ENCODE measurements at places on chromosomes 4 and X.

DNA sequence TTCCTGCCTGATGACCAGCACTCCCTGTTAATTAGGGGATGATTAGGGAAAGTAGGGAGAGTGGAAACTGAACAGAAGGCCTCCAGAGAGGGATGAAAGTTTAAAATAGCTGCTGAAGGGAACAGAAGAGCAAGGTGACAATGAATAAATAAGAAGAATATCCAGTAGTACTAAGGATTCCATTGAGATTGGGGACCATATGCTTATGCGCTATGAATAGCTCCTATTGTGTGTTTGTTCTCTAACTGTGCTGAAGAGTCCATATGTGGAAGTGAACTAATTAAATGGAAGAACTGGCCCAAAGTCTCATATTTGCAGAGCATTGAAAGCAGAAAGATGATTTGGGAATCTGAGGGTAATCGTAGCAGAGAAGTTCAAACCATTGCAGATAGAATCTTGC is 137.0 kb downstream of the PRSS12 start:
- DNase-seq, result no peak

GRCh38 chr4:138062929-138063328 is 179.2 kb downstream of the SLC7A11 start:
- no peak for DNase-seq

- no peak for DNase-seq
Measured at GRCh38 chr4:147770831-147771230, 38.9 kb downstream of the ARHGAP10 start.

DNA sequence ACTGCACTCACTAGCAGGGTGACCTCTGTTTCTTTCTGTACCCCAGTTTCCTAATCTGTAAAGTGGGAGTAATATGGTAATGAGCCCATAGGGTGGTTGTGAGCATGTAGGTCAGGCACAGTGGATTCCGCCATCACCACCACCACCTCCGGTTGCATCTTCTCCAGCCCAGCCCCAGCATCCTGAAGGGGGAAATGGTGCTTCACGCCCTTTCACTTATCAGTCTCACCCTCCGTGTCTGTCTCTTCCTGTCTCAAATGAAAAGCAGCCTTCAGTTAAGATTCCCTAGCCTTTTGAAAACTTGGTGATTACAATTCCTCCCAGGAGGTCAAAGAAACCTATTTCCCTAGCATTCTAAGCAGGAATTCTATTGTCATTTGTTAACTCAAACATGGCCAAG is 16.9 kb upstream of the XPNPEP2 start:
- no peak for DNase-seq

DNA sequence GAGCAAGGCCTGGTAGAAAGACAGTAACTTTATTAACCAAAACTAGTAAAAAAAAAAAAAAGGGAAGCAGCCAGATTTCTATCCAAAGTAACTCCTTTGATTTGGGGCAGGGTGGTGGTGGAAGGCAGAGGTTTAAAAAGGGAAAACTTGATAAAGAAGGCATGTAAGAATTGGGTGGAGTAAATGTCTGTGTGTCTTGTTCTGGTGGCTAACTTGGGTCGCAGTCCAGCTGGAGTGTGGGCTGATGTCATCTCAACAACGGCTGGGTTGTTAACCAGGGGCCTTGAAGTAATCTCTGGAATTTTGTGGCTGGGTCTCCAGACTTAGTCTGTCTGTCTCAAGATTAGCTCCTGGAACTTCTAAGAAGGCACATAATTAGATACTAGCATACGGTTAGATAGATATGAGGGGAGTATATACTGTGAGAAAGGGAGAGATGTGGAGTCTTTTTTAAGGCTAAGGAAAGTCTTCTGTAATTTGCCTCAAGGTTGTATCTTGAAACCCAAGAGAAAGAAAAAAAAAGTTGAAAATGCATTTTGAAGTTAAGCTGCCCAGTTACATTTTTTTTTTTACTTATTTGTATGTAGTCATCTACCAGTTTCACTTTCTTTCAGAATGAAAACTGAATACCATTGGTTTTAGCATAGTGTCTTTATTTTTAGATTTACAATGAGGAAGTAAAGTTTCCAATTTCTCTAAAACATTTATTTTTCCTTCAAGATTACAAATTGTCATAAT is 48.3 kb downstream of the MTHFD2L start:
- no peak for DNase-seq

DNA sequence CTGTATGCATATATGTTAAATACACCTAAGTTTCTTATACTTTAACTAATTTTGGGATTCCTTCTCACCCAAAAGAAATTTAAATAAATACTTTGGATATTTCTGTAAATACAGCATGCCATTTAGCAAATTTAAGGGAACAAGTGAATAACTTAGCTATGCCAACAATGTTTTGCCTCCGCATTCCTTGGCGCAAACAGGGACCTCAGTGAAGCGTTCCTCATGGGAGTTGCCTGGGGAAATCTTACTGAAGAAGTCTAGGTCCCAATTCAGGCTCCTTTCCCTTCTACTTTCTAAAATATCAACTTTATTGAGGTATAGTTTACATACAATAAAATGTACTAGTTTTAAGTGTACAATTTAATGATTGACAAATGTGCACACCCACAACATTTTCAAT is 25.0 kb downstream of the COL4A5 start:
- DNase-seq, result no peak

DNA sequence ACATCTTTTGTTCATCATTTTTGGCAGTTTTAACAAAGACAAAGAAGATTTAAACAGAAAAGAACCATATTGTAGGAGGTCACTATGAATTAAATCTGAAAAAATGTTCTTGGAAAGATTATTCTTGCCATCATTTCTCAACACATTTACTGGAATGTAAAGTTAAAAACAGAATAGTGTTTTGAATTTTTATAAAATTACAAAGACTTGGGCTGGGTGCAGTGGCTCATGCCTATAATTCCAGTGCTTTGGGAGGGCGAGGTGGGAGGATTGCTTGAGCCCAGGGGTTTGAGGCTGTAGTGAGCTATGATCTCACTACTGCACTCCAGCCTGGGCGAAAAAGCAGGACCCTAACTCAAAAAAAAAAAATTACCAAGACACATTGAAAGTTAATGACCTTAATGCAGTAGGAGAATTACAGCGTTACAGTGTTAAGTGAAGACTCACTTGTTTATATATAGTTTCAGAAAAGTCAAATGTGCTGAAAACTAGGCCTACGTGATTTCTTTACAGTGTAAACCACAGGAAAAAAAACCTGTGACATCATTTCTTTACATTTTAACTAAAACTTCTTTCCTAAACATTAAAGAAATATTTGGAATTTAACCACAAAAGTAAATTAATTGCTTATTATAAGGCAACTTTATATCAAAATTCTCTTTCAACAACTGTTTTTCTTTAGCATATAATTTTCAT is 7.9 kb downstream of the FAM13A start:
- DNase-seq, result no peak

DNA sequence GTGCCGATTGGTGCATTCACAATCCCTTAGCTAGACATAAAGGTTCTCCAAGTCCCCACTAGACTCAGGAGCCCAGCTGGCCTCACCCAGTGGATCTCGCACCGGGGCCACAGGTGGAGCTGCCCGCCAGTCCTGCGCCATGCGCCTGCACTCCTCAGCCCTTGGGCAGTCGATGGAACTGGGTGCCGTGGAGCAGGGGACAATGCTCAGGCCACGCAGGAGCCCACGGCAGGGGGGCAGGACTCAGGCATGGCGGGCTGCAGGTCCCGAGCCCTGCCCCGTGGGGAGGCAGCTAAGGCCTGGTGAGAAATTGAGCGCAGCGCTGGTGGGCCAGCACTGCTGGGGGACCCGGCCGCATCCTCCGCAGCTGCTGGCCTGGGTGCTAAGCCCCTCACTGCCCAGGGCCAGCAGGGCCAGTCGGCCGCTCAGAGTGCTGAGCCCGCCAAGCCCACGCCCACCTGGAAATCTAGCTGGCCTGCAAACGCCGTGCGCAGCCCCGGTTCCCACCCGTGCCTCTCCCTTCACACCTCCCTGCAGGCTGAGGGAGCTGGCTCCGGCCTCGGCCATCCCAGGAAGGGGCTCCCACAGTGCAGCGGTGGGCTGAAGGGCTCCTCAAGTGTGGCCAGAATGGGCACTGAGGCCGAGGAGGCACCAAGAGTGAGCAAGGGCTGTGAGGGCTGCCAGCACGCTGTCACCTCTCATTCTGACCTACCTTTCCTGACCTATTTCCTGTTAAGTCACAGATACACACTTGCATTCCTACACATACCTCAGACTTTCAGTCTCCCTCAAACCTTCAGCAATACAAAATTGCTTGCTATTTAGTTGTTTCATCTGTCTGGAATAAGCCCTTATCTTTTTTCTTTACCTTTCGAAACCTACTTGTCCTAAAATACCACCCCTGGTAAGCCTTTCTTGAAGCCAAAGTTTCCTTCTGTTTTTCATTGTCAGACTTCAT is 20.7 kb downstream of the UBE2K start:
- DNase-seq, result no peak

DNA sequence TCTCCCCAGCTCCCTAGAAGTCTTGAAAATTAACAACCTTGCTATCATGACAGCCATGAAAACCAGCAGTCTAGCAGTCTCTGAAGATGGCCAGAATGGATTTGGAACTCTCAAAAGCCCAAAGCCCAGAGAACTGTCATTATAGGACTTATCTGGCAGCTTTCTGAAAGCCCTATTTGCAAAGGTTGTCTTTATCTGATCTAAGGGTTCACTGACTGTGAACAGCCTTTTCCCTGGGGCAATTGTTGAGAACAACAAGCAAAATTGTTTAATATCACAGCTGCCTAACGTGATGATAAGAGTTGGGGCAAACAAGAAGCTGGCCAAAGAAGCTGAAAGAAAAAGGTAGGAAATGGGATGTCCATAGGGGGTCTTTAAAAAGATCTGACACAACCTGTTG is 20.9 kb upstream of the KLHL8 start:
- DNase-seq, result no peak

DNA sequence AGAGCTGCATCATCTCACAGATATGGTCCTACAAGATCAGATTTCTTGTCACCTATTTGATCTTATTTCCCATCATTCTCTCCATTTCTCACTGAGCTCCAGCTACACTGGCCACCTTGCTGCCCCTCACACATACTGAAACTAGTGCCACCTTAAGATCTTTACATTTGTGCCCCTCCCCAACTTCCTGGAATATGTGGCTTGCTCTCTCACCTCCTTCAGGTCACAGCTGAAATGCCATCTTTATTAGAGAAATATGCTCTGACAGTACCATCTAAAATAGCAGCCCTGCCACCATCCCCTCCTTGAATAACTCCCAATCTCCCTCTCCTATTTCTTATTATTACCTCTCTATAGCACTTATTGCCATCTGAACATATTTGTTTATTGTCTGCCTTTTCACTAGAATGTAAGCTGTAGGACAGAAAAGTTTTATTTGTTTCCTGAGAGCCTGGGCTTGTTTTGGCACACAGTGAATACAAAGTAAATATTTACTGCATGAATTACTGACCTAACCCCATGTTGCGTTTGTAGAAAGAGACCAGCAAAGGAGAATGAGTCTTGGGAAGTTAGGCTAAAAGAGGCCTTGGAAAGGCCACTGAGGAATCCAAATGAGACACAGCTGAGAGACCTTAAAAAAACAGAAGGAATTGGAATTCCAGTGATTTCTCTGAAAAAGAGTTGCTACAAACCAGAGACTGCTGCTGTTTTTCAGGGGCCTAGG is 22.7 kb downstream of the DYNLT3 start:
- DNase-seq, result no peak

DNA sequence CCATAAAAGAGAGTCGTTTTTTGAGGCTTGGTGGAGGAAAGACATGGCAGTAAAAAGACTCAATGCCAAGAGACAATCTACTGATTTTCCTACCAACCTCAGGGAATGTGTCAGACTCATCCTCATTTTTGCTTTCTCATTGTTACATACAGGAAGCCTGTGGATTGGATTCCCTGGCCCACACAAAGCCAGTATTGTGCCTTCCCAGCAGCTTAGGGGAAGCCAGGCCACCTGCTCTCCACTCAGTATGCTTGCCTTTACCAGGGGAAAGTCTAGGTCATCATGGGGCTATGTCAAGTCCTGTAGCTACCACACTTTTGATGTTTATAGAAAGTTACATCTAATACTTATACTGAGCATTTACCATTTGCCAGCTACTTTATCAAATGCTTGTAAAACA is 11.0 kb downstream of the BMX start:
- DNase-seq, result no peak

- DNase-seq, result no peak
Measured at GRCh38 chrX:34365471-34365870, 233.4 kb upstream of the FAM47A start.

GRCh38 chr4:158738866-158739265 is 15.7 kb upstream of the PPID start:
- DNase-seq, result no peak

- no peak for DNase-seq
Measured at GRCh38 chr4:131551306-131551705, 1597.8 kb upstream of the PCDH10 start.

- DNase-seq, result no peak
Measured at GRCh38 chr4:165331359-165331758, 3.9 kb downstream of the MSMO1 start.

GRCh38 chrX:132414404-132414803 is 74.4 kb downstream of the MBNL3 start:
- no peak for DNase-seq

- DNase-seq, result no peak
Measured at GRCh38 chr4:108465886-108466500, 154.4 kb upstream of the RPL34 start.

DNA sequence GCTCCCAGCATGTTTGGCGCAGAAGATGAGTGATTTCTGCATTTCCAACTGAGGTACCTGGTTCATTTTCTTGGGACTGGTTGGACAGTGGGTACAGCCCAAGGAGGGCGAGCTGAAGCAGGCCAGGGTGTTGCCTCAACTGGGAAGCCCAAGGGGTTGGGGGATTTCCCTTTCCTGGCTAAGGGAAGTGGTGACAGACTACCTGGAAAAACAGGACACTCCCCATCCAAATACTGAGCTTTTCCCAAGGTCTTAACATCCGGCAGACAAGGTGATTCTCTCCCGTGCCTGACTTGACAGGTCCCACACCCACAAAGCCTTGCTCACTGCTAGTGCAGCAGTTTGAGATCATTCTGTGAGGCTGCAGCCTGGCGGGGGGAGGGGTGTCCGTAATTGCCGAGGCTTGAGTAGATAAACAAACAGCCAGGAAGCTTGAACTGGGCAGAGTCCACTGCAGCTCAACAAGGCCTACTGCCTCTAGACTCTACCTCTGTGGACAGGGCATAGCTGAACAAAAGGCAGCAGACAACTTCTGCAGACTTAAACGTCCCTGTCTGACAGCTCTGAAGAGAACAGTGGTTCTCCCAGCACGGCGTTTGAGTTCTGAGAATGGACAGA is 307.7 kb upstream of the ARSJ start:
- DNase-seq, result no peak

DNA sequence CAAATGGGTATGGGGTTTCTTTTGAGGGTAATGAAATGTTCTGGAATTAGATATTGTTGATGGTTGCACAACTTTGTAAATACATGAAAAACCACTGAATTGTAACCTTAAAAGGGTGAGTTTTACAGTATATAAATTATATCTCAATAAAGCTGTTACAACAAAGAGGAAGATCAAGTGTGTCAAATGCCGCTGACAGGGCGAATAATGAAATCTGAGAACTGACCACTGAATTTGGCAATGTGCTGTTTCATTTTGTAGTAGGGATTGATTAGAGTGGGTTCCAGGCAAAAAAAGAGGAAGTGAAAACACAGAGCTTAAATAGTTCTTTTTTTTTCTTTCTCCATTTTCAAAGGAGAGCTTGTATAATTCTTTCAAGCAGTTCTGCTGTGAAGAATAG is 161.1 kb upstream of the NAP1L5 start:
- no peak for DNase-seq

- DNase-seq, result no peak
Measured at GRCh38 chr4:47053485-47053884, 22.1 kb downstream of the GABRB1 start.

GRCh38 chr4:69984030-69984443 is 11.7 kb upstream of the STATH start:
- no peak for DNase-seq

Measured in stimulated activated CD4-positive, alpha-beta T cell treated with anti-CD3 and anti-CD28 coated beads, Interleukin-1b, Interleukin-23, amount 100 ng/mL, for 1 hour (primary cell).